ELF-1 (cell line): ENCODE measurements at places on chromosomes 2 and 18.
A peak's percentile ranks its signal among the peaks of the same experiment; 100 is the strongest.

- no peak for DNase-seq
These were observed 8.0 kb upstream of the TMEM177 start for GRCh38 chr2:119671016-119671415.

- DNase-seq, result no peak
These were observed 63.4 kb downstream of the MREG start for GRCh38 chr2:215949991-215950404.

DNA sequence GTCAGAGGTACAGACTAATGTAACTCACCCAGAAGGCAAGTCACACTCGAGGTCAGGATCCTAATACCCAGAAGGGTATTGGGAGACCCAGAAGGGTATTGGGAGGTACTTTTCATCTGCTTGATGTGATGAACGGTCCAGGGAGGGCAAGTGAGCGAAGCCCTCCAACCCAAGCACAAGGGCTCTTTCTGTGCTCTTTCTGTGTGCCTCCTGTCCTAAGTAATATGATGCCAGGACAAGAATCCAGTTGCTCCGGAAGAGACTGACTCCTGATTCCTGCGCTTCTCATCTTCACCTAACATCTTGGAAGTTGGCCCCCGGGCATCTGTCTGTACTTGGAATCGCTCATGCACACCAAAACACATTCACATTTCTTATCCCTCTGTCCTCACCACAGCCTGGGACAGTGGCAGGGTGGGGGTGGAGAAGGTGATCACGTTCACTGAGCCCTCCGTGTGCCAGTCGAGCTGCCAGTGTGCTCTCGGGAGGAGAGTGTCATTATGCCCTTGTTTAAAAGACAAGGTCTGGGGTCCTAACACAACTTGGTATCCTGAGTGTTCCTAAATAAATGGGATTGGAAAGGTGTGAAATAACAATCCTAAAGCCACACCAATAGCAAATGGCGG lies 17.1 kb downstream of the GYPC start:
- DNase-seq, result no peak

GRCh38 chr2:179487010-179487731 lies 222.5 kb upstream of the SESTD1 start:
- no peak for DNase-seq

GRCh38 chr2:107062599-107063220 lies 176.7 kb upstream of the ST6GAL2 start:
- no peak for DNase-seq

- no peak for DNase-seq
These were observed 80.2 kb downstream of the CLHC1 start for GRCh38 chr2:55151733-55152433.

DNA sequence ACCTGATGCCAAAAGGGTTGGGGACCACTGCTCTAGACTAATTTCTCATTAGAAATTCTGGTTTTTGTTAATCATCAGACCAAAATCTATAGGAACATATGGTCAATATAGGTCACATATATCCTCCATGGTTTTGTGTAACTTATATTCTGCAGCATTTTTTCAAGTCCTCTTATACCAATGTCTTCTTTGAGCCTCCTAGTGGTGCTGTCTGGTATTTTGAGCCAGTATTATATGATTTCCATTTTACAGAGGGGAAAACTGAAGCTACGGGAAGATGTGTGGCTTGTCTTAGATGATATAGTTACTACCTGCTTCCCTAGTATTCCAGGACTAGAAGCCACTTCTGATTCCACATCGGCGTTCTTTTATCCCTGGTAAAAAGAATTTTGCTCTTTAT lies 13.8 kb downstream of the MAPK4 start:
- no peak for DNase-seq

GRCh38 chr2:175737722-175738361 lies 264.2 kb downstream of the LNPK start:
- DNase-seq, result no peak

- no peak for DNase-seq
These were observed 30.2 kb upstream of the FAHD2A start for GRCh38 chr2:95372216-95372829.

DNA sequence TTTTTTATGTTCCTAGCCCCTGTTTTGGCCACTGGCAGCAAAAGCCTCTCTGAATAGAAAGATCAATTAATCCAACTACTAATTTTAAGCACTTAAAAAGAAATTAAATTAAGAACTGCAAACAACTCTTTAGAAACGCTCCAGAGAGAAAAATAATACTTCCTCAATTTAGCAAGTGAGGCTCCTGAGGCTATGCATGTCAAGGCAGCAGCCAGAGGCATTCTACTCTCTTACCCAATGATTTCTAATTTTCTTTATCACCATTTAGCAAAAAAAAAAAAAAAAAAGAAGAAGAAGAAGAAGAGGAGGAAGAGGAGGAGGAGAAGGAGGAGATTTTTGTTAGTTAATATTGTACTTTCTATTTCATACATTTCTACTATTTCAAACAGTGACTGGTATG lies 68.5 kb downstream of the TMEM237 start:
- no peak for DNase-seq

DNA sequence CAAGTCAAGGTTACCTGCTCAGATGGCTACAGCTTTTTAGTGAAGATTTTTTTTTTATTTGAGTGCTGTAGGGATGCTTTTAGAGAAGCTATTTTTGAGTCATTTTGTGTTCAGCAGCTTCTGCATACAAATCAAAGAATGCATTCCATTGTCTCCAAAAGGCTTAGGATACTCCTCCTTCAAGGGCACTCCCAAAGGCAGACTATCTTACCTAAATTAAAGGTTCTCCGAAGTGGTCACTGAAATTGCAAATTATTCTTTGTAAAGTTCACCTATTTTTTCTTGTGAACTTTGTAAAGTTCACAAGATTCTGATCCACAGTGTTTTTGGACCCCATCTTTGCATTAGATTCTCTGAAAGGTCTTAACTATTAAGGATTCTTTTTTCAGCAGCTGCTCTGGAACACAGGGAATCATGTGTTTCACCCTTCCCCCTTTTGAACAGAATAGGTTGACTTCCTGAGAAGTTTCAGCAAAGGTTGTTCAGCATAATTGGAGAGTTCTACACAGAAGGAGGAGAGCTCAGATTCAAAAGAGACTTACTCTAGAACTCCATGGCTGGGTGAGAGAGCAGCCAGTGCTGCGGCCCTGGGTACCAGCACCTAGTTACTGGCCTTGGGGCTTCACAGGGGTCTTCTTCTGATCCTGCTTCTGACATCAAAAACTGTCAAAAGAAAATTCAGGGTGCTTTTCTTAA lies 14.5 kb downstream of the CLIP4 start:
- no peak for DNase-seq

DNA sequence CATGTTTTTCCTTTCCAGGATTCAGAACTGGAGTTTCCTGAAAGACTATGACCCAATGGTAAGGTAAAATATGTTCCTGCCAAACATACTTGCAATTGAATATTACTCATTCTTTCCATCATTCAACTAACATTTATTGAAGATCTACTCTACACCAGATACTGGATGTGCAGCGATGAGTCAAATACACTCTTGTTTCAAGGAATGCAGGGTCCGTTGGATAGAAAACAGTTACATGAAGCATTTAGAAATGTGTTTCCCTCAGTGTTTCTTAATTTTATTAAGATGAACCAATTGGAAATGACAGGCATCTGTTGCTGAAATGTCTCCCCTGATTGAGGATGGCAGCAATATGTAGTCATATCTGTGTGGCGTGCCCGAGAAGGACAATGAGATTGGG lies 14.8 kb upstream of the SLC66A3 start:
- DNase-seq, result no peak

DNA sequence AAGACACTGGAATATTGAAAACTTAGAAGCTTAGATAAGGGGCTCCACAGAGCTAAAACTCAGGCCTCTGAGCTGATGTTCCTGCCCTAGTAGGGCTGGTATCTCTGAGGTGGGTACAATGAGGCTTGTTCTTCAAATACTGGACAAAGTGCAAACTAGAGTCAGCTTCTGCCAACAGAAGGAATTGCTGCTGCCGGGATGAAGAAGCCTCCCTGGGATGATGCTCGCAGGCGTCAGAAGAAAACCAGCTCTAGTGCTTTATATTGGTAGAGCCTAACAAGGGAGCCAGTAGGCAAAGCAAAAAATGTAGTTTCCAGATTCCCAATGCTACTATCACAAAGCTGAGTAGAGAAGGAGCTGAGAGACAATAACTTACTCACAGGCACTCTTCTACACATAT lies 118.1 kb downstream of the FOXI3 start:
- no peak for DNase-seq

- DNase-seq, result no peak
These were observed 42.0 kb downstream of the CROCC2 start for GRCh38 chr2:240948086-240948485.

- DNase-seq, result no peak
These were observed 1.8 kb downstream of the OXER1 start for GRCh38 chr2:42762155-42762554.

DNA sequence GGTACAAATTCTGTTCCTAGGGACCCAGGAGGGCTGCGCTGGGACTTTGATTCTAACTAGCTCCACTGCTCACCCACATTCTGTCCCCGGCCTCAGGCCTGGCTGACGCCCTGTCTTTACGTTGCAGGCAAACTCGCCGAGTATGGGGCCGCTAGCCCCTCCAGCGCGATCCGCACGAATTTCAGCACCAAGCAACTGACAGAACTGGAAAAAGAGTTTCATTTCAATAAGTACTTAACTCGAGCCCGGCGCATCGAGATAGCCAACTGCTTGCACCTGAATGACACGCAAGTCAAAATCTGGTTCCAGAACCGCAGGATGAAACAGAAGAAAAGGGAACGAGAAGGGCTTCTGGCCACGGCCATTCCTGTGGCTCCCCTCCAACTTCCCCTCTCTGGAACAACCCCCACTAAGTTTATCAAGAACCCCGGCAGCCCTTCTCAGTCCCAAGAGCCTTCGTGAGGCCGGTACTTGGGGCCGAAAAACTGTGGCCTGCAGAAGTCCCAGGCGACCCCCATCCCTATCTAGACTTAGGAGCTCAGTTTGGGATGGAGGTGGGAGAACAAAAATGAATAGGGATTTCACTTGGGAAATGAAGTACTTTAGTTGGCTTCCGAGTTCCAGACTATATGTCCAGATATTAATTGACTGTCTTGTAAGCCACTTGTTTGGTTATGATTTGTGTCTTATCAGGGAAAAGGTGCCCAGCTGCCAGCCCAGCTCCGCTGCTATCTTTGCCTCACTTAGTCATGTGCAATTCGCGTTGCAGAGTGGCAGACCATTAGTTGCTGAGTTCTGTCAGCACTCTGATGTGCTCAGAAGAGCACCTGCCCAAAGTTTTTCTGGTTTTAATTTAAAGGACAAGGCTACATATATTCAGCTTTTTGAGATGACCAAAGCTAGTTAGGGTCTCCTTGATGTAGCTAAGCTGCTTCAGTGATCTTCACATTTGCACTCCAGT lies 1.5 kb downstream of the HOXD1 start:
- peak; percentile 30 for DNase-seq

GRCh38 chr18:725646-726045 lies 13.2 kb upstream of the ENOSF1 start:
- DNase-seq, result no peak

GRCh38 chr2:231318436-231318835 lies 77.1 kb upstream of the B3GNT7 start:
- no peak for DNase-seq

DNA sequence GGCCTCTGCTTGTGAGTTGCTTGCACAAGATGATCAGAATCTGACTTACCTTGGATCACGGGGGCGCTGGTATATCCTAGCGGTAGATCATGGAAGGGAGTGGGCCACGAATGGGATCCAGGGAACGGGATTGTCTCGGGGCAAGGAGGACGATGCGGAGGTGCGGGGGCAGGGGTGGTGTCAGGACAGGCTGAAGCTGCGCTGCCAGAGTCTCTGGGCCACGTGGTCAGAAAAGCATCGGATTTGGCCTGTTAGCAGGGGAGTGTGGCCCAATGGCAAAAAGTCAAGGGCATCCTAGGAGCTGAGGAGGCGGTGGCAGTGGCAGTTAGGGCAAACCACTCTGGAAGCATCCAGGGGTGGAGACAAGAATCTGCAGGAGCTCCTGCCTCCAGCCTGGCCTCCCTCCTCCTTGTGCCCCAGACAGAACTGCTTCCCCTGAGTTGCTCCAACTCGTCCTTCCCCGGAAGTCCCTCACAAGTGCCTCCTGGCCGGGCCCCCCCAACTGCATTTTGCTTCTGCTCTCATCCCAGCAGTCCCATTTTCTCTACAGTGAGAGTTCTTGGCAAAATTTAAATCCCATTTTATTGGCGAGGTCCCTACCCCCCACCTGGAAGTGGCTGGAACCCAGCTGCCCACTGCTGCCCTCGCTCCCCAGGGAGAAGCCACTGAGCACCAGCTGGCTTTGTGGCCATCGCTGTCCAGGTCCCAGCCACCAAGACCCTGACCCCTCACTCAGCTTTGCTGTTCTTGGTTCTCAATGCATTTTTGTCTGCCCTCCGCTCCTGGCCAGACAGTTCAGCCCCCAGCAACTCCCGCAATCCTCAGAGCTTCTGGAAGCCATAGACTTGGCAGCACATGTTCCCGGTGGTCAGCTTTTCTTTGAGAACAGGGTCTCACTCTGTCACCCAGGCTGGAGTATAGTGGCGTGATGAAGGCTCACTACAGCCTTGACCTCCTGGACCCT lies 5.6 kb upstream of the CCDC74B start:
- DNase-seq, result no peak

GRCh38 chr2:25310709-25310964 lies 31.1 kb downstream of the DNMT3A start:
- peak; percentile 53 for DNase-seq

GRCh38 chr18:45664824-45665763 lies 49.8 kb downstream of the SLC14A2 start:
- peak; percentile 70 for DNase-seq

- peak; percentile 70 for DNase-seq
These were observed 680 bp upstream of the FHOD3 start for GRCh38 chr18:36296650-36297416.

DNA sequence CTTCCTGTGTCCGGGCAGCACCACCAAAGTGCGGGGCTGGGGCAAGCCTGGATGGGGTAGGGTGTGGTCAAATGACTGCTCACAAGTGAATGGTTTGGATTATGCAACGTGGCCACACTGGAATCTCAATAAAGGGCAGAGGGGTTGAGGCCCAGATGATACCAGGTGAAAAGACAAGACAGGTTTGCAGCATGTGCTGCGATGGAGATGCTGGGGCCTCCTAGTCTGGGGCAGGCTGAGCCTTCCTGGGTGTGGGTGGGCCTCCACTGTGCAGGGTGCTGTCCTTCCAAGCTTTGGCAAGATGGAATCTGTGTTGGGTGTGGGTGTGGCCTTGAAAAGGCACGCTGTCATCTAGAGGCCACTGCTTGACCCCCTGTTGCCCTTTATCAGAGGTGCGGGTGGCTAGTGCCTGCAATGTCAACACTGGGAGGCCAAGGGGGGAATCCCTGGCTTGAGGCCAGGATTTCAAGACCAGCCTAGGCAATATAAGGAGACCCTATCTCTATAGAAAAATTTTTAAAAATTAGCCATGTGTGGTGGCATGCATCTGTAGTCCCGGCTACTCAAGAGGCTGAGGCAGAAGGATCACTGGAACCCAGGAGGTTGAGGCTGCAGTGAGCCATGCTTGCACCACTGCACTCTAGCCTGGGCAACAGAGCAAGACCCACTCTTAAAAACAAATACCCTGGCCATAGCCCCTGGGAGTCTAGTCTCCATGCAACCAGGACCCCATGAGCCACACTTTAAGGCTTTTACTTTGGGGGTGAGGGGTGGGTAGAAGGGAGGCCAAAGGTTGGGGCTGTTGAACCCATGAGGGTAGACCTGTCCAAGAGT lies 13.8 kb downstream of the RRM2 start:
- DNase-seq, result no peak
